ENCODE measurements at places on chromosomes 2 and 18.

GRCh38 chr2:72780477-72780876 is 45.4 kb downstream of the EXOC6B start:
- DNase-seq = no peak

GRCh38 chr2:188786368-188786841 is 187.8 kb upstream of the COL3A1 start:
- DNase-seq = peak; percentile 3

GRCh38 chr2:219739066-219739465 is 111.6 kb downstream of the SLC4A3 start:
- DNase-seq = no peak

DNA sequence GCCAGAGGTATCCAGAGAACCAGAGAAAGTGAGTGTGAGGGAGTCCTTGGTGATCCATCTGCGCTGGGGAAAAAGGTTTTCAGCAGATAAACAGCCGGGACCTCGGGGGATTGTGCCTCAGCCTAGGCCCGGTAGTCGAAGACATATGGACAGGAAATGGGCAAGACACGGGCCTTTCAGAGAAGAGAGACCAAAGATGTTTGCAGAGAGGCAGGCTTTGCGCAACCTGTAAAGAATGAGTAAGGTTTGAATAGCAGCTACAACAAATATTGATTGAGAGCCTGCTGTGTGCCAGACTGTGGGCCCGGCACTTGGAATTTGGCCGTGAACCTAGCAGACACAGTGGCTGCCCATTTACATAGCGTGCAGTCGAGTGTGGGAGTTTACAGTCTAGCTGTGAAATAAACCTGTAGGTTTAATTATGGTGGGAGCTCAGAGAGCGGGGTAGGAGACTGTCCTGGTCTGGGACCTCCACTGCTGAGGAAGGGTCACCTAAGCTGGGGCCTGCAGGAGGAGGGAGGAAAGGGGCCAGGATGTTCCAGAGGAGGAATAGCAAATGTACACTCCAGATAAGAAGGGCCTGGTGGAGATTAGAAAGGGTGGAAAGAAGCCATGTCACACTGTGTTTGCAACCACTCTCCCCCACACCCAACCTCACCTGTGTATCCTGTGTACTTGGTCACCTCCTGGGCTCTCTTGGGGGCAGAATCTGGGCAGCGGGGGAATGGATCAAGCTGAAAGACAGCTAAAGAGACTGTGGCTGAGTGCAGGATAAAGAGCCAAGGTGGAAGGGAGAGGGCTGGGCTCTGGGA is 3.0 kb downstream of the SH2D6 start:
- peak; percentile 74 for DNase-seq

GRCh38 chr2:237496428-237496827 is 9.4 kb downstream of the MLPH start:
- no peak for DNase-seq

GRCh38 chr2:191474464-191474863 is 203.5 kb upstream of the NABP1 start:
- DNase-seq = no peak

- no peak for DNase-seq
Measured at GRCh38 chr2:73701968-73702665, 35.0 kb downstream of the TPRKB start.

DNA sequence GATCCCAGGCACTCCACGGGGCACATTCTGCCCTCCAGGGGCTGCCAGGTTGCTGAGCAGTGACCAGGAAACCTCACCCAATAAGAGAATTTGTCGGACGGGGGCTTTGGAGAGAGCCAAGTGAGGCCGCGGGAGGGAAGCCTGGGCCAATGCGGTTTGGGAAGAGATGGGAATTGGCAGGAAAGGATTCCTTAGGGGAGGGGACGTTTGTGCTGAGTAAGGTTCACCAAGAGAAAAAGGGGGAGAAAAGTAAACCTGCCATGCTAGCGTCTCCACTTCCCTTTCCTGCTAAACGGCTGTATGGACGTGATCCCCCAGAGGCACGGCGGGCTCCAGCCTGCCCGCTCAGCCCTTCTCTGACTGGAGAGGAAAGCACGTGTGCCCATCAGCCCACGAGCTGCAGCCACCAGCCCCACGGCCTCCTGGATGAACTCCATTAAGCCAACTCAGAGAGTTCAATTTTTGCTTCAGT is 194.4 kb upstream of the ID2 start:
- DNase-seq = no peak

DNA sequence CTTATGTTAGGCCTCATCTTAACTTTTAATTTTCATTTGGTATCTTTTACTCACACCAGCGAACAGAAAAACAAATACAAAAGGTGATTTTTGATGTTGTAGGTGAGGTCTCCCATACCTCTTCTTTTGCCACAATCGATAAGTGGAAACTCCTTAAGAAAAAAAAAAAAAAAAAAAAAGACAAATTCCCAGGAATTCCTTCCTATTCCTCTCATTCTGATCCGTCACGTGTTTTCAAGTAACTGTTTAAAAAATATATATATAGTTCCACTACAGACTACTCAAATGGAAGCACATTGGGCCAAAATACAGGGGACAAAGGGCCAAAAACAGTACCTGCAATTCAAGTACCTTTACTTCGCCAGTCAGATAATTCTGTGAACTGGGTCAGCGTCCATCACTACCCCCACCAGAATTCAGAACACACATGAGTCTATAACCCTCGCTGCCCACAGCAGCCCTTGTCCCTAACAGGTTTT is 16.5 kb downstream of the NMUR1 start:
- no peak for DNase-seq

DNA sequence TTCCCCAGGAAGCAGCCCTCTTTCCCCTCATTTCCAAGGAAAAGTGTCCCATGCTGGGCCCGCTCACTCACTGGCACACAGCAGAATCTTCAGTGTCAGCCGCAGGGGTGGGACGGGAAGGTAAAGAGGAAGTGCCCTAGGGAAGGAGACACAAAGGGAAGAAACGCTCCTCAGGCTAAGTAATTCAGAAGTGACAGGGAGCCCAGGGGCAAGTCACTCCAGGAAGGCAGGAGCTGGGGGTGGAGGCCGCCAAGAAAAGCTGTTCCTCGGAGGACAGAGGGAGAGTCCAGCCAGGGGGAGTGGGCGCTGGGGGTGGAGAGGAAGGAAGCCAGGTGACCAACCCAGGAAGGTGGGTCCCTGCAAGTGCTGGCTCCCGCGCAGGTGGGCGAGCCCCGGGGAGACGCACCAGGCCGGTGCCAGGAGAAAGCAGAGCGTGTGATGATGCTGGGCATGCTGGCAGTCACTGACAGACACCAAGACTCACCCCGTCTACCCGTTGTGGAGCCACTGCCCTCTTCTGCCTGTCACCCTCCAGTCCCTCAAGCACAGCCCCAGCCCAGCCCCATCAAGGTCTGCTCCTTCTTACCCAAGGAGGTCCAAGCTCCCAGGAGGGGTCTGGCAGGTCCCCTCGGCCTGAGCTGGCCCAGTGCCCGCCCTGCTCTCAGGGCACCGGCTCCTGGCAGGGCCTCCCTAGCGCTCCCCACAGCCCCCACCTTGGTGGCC is 21.7 kb downstream of the HDAC4 start:
- peak; percentile 20 for DNase-seq

DNA sequence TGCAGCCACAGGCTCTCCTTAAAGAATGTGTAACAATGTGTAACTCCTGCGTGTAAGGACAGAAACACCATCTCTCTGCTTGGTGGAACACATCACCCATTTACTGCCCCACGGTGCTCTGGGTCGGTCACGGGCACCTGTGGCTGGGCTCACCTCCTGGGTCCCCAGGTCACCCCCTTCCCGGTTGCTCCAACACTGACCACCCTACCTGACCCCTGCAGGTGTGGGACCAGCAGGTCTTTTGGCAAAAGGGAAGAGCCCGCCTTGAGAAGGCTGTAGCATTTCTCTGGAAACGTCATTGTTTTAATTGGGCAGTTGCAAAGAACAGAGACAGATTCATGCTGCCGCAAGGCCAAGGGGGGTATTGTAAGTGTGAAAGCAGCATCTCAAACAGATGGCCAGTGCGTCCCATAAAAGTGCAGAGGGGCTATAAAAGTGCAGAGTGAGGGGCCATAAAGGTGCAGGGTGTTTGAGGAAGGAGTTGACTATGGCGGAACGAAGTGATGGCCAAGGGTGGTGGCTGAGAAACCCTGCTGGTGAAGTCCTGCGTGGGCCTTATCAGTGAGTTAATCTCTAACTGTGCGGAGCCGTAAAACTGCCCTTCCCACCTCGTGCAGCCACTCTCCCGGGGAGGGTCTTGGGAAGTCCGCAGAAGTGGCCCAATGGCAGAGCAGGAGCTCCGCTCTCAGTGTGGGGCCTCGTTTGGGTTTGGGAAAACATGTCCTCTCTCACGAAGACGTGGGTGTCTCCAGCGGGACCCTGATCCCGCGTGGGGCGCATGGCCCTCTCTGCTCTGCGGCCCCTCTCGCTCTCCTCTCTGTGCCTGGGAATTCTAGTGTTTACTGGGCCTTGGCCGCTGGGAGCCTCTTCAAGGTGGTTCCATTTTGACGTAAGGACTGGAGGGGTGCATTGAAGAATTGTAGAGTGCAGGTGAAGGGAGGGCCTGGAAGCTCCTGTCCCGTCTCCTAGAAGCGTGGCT is 13.7 kb upstream of the NEU4 start:
- DNase-seq = peak; percentile 84

GRCh38 chr18:79625195-79625923 is 54.2 kb upstream of the CTDP1 start:
- peak; percentile 16 for DNase-seq

DNA sequence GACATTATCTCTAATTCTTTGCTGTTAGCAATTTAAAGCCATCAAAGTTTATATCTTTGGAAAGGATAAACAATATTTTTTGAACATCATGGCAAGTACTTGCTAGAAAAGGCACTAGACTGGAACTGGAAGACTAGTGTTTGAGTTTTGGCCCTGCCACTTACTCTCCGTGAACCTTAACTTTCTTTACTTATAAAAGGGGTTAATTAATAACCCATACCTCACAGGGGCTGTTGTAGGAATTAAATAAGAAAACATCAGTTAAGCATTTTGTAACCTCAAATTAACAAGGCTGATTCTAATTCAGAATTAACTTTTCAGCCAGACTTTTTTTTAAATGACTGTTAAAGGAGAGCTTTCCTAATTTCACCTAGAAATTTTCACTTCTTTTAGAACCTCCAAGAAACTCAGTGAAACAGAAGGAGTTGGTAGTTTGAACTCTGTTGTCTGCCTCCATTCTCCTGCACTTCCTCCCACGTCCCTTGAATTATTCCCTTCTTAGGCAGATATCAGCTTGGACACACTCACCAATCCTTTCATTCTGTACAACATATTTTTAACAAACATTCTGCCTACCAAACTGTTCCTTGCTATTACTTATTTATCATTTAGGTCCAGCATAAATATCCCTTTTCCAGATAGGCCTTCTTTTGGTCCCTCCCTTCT is 79.5 kb downstream of the COX7A2L start:
- DNase-seq = no peak

DNA sequence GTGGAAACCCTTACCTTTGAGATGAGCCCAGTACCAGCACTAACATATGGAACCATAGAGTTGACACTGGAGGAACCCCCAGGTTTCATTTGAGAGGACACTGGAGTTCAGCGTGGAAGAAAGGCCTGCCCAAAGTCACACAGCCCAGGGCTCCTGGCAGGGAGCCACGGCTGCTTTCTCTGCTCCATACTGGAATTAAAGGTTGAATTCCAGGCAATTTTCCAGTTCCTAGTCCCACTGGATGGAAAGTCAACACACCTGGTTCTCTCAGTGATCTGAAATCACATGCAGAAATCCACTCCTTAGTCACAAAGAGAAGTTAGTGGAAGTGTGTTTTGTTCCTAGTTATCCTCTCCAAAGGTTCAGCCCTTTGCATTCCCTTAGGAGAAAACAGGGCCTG is 336.1 kb upstream of the SKOR2 start:
- DNase-seq = no peak

GRCh38 chr2:61266632-61267505 is 104.9 kb downstream of the C2orf74 start:
- DNase-seq = no peak

DNA sequence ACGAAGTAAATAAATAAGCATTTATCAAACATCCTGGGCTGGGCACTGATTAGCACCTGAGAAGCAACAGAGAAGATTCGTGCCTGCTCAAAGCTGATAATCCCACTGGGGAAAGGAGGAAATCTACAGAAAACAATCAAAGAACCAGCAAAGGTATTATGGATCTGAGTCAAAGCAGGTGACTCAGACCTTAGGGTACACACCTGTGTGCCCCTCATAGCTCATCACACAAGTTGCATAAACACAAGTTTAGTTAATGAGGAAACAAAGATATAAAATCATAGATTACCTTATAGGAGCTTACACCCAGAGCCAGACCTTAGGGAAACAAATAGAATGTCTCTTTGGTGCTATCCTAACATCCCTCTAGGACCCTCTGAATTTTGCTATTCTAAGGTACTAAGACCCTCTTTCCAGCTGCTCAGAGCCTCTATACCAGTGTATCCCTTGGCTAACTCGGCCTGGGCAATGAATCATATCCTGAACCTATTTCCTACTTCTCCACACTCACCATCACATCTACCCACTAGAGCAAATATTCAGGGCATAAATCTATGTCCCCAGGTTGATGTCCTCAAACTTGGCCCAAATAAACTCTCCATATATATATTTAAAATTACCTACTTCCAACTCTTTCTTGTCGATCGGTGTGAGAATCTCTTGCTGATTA is 19.3 kb upstream of the CTIF start:
- DNase-seq = no peak

DNA sequence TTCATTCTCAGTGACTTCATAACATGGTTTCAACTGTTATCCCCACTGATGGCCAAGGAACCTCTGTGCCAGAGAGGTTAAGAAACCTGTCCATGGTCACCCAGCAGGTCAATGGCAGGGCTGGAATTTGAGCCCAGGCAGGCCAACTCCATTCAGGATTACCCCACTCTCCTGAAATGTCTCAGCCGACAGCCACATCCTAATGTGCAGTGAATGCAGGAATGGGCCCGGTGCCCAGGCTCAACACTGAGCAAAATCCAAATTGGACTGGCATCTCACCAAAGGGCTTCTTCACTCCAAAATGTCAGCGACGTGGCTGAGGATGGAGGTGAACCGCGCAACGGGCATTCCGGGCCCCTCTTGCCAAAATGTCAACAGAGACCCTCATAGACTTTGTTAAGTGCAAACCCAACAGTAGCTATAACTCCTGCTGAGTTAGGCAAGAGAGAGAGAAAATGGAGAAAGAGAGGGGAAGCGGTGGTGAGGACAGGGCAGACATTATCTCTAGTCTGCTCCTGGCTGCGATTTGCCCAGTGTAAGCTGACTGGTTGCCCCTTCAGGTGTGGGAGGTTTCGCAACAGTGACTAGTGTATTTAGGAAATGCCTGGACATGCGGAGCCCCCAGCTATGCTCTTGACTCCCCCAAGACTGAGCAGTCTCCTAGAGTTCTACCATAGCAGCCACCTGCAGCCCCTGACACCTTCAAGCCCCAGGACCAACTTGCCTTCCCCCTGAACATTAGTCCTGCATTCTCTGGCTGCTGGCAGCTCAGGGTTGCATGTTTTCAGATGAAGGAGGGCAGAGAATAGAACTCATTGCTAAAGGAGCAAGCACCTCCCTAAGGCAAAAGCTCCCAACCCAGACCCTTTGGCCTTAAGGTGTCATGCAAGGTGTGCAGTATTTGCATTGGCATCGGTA is 167.7 kb downstream of the ANAPC1 start:
- no peak for DNase-seq

GRCh38 chr2:120774557-120775160 is 39.0 kb downstream of the GLI2 start:
- no peak for DNase-seq

Measured in mucosa of descending colon (tissue), 3 donors.